ENCODE measurements at places on chromosomes 2 and 18.

- no peak for DNase-seq
Observed at GRCh38 chr2:867296-867695, 83.4 kb upstream of the SNTG2 start.

- DNase-seq = peak; percentile 67
Observed at GRCh38 chr2:228731517-228731916, 539.6 kb downstream of the PID1 start.

GRCh38 chr2:122340246-122340645, 584.8 kb downstream of the TSN start:
- no peak for DNase-seq

DNA sequence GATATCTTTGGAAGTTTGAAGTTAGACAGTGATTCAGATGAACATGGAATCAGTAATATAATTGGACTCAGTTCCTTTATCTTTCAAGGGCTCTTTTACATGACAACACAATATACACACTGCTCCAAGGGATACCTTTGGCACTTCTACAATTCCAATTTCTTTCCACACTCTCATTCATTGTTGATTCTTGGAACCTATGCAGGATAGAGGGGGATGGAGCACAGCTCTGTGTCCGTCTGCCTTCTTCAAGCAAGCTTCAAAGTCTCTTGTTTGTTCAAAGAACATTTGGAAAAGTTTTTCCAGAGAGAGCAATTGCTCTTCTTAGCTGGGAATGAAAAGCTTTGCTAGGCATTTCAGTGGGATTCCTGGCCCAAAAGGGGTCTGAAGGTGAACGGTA, 276.2 kb upstream of the ZEB2 start:
- no peak for DNase-seq

DNA sequence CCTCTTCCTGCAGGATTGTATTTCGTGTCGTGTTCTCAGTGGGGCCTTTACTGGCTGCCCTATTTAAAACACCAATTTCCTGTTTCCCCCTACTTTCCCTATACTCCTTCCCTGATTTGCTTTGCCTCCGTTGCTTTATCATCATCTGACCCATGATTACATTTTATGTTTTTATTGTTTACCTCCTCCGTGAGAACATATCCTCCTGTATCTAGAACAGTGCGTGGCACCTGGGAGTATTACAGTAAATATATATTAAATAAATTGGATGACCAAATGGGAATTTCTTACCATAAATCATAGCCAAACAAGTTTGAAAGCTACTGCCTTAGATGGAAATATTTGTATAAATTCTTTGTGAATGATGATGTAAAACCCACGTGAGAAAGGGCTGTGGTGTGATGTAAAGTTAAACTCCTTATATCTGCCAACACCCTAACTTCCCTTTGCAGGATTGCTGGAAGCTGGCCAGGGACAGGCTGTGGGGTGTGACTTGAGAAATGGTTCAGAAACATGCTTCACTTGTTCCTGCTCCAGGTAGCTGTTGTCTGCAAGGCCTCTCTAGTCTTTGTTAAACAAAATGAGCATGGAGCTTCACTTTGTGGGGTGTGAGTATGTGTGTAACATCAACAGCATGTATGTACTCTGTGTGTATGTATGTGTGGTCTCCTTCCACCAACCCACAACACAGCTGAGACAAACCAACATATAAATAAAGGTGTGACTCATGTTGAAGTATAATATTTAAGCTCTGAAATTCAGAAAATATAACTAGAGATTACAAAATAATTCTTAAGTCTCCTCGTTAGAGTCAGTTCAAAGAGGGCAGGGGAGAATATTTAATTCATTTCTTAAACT, 40.3 kb downstream of the LHCGR start:
- peak; percentile 24 for DNase-seq

DNA sequence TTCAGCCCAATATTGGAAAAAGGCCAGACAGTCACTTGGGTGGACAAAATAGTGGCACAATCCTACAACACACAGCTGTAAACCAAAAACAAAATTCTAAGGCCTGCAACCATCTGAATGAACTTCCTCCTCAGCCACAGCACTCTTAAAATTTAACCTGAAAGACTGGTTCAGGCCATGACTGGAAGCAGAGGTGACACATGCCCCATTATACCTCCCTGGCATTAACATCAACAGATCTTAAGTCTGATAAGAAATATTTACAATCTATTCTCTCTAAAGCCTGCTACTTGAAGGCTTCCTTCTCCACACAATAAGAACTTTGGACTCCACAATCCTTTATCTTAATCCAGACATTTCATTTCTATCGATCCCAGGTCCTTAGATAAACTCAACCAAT, 192.4 kb upstream of the LRP1B start:
- no peak for DNase-seq

GRCh38 chr2:195664528-195664927, 7.5 kb downstream of the SLC39A10 start:
- peak; percentile 18 for DNase-seq

GRCh38 chr2:28695245-28695647, 56.4 kb upstream of the PPP1CB start:
- DNase-seq = no peak

DNA sequence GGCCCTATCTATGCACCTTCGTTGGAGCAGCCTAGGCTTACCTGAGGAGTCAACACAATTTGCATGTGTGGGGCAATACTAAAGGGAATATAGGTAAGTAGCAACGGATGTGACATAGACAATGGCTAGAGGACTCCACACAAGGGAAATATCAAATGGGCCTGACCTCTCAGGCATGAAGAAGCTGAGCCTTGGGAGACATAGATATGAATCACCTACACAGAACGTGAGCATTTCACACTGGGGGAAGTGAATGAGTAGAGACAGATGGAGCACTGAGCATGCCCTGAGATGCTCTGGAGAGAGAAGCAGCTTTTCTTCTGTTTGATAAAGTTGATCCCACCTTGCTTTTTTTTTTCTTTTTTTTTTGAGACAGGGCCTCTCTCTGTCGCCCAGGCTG, 97.9 kb downstream of the ATL2 start:
- no peak for DNase-seq

DNA sequence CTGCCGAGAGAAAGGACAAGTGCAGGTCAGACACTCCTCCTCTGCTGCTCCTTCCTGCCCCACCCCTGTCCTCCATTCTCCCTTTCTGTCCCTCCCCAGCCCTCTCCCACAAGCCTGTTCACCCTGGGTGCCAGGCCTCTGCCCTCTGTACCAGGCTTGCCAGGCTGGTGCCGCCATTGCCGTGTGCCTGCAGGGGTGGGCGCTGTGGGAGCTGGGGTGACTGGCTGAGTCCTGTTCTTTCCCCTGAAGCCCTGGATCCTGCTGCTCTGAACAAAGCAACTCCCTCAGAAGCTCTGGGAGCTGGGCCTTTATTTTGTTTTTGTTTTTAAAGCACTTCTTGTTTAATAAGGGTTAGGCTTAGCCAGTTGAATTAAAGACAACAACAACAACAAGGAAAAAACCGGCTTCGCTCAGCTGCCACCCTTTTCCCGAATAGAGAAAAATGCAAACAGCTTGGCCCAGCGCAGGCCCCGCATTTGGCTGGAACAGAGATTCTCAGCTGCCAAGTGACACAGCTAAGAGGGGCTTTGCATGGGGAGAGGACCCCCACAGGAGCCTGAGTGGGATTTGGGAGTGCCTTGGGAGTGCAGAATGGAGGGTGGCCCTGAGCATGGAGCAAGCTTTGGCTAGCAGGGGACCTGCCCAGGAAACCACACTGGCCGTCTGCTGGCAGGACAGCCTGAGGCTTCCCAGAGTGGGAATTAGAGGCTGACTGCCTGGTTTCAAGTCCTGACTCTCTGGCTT, 9.1 kb downstream of the PCARE start:
- DNase-seq = no peak

DNA sequence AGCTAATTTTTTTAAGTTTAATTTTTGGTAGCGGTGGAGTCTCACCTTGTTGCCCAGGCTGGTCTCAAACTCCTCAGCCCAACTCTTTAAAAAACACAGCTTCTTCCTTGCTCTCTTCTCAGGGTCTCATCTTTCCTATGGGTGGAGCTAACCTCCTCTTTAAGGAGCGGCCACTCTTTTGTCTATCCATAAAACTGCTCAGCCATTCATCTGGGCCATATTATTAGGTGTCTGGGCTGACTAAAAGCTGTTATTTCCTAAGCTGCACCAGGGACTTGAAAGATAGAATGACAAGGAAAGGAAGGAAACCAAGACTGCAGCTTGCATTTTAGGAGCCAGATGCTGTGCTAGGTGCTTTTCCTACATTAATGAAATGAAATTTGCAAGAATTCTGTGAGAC, 35.8 kb upstream of the THOC1 start:
- no peak for DNase-seq

GRCh38 chr2:127305990-127306585, 12.1 kb upstream of the ERCC3 start:
- DNase-seq = peak; percentile 56

DNA sequence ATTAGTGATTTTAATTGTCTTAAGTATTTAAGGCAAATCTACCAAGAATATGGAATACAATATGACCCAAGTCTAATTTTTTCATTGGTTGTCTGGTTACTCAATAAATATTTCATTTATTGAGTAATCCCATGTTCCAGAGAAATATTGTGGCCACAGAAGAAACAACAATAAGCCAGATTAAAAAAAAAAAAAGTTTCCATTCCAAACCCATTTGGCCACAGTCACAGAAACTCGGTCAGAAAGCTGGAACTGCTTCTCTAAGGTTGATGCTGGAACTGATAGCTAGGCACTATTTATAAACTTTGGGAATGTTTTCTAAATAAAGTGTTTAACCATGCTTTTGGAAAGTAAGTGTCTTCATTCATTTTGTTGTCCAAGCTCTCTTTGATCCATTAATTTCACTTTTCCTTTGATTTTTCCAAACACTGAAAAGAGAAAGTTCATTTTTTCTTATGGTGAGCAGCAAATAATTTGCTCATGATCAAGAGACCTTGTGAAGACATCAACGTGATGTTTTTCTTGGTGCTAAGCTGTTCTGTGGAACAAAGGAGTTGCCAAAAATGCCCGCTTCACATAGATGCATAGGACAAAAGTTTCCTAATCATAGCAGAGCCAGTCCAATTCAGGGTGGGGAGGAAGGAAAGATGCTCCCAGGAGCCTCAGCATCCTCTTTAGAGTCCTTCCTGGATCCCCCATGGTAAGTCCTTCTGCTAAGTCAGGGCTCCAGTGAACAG, 72.1 kb upstream of the CCBE1 start:
- peak; percentile 90 for DNase-seq

DNA sequence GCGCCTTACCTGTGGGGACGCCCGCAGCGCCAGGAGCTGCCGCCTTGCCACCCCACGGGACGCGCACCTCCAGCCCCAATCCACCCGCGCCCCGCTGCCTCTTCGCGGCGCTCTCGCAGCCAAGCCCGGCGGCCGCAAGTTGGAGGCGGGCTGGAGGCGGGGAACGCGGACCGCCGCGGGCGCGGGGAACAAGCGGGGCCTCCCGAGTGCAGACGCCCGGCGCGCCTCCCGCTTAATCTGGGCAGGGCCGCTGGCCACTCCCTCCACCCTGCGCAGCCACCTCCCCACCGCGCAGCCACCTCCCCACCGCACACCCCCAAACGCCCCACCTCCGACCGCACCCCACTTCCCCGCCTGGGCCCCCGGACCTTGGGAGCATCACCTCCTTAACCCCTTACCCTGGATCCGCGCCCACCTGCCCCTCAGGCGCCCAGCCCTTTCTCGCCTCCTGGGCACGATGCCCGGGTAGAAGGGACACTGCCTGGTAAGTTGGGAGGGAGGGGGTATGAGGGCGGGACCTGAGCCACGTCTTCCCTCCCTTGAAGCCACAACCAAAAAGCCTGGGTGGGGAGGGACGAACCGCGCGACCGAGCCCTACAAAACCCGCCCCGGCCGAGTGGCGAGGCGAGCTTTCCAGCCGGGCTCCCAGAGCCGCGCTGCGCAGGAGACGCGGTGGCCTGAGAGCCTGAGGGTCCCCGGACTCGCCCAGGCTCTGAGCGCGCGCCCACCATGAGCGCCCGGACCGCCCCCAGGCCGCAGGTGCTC, at the start of the genes COL4A3 and COL4A4:
COL4A3 (plus strand) TSS at position 627 of the 765 bp plus-strand sequence; CDS start at position 730, 103 bp downstream.
COL4A4 (minus strand) TSS at position 208 of the 765 bp plus-strand sequence. CDS start 16,722 bp downstream, outside the sequence.
- peak; percentile 14 for DNase-seq

GRCh38 chr2:170887896-170888295, 41.2 kb upstream of the GORASP2 start:
- DNase-seq = no peak

DNA sequence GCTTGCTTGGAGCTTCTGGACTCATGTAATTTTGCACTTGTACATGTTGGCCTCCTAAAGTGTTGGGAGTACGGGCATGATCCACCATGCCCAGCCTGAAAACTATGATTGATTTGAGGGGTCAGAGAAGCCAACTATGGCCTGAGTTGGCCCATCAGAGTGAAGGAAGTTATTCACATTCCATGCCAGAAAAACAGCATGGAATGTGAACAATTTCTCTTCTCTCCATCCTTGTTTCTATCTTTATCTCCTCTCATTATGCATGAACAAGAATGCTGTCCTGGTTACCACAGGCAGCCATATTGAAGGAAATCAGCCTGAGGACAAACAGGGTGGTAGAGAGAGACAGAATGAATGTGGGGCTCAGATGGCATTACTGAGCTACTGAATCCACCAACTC, 3.5 kb upstream of the CD226 start:
- DNase-seq = peak; percentile 32

DNA sequence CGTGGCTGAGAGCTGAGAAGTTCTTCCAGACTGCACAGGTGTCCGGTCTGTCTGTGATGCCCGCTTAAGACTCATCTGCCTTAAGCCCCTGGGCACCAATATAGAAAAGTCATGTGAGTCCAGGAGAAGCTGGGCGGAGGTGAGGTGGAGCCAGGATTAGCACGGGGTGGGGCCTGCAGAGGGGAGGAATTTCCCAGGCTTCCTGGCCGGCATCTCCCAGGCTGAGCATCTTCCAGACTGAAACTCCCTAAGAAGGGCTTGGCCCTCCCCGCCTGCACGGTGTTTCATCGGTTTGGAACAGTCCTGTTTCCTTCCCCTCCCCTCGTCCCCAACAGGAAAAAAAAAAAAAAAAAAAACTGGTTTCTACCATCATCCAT, 270.3 kb downstream of the ATAD2B start:
- no peak for DNase-seq

DNA sequence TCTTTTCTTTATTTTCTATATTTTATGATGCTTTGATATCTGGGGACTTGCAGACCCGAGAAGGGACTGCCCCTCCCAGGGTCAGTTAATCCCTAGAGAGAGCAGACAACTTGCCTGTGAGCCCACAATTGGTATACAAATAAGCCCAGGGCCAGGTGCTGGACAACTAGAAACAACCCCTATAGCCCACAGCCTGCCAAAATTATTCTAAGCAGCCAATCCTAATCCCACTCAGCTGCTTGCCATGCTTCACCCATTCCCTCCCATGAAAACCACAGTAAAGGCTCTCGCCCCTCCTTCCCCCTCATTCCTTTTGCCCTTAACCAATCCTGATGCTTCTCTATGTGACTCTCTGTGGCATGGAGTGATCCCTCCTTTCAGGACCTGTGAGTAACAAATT, 380.7 kb downstream of the RBM43 start:
- no peak for DNase-seq

DNA sequence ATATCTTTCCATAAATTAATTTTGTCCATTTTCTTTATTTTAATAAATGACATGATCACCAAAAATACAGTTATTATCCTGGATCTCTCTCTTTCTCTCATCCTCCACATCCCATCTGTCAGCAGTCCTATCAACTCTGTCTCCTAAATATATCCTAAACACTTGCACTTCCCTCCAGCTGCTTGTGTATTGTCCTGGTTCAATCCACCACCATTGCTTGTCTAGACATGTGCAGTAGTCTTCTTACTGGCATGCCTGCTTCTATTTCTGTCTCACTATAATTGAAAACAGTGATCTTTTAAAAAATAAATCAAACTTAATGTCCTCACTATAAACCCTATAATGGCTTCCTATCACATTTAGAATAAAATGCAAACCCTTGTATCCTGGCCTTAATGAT, 2168.6 kb upstream of the PIK3C3 start:
- DNase-seq = no peak
